ENCODE measurements at places on chromosomes 12 and 14.
A peak's percentile ranks its signal among the peaks of the same experiment; 100 is the strongest.

- peaks cover 10% of the 10 kb centered on the region for H3K4me1 ChIP-seq
- peaks cover 53% of the 10 kb centered on the region for H3K36me3 ChIP-seq
- no peaks in the 10 kb centered on the region for H3K27me3 ChIP-seq
These were observed 24.8 kb downstream of the GPR68 start for GRCh38 chr14:91219517-91220389.

DNA sequence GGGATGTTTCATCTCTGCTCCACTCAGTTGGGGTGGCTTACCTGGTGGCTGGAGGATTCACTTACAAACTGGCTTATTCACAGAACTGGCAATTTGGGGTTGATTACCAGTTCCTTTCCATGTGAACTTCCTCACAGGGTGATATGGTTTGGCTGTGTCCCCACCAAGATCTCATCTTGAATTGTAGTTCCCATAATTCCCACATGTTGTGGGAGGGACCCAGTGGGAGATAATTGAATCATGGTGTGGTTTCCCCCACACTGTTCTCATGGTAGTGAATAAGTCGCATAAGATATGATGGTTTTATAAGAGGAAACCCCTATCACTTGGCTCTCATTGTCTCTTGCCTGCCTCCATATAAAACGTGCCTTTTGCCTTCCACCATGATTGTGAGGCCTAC is 26.9 kb upstream of the IGF1 start:
- no peak overlapping the region for H3K4me3 ChIP-seq
- no peaks in the 10 kb centered on the region for H3K27me3 ChIP-seq
- H3K4me1 ChIP-seq, result no peaks in the 10 kb centered on the region
- H3K36me3 ChIP-seq, result no peaks in the 10 kb centered on the region
- H3K27ac ChIP-seq, result no peak overlapping the region

DNA sequence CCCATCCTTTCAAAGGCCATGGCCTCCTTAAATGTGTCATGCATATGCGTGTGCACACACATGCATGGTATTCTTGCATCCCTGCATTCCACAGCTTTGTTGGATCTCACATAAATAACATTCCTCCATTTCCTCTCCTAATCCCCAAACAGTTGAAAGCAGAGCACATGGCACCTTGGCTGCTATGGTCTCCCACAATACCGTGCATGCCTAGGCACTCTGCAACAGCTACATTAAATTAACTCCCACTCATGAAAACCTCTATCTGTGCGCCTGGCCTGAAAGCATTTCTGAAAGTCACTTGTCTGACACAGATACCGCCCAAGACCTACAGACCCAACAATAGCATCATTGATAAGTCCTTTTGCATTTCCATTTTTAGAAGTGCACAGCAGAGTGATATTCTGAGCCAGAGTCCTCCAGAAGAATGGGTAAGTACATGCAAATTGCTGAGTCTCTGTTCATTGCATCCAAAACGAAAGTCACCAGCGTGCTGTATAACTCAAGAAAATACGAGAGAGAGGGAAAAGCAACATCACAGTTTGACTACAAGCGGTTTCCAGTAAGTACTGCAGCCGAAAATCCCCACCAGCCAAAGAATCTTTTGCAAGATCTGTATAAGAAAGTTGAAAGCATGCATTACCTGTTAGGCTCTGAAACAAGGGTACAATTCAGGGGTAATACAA is 436 bp downstream of the ASB2 start:
- H3K4me3 ChIP-seq, result no peak overlapping the region
- DNase-seq, result no peak
- H3K36me3 ChIP-seq, result no peaks in the 10 kb centered on the region
- peaks cover 10% of the 10 kb centered on the region for H3K4me1 ChIP-seq
- no peaks in the 10 kb centered on the region for H3K27me3 ChIP-seq

- no peak overlapping the region for H3K4me3 ChIP-seq
- H3K27me3 ChIP-seq, result no peaks in the 10 kb centered on the region
- no peak for DNase-seq
- peaks cover 6% of the 10 kb centered on the region for H3K4me1 ChIP-seq
- H3K27ac ChIP-seq, result no peak overlapping the region
- H3K36me3 ChIP-seq, result no peaks in the 10 kb centered on the region
These were observed 1.5 kb upstream of the VAMP1 start for GRCh38 chr12:6471989-6472360.

DNA sequence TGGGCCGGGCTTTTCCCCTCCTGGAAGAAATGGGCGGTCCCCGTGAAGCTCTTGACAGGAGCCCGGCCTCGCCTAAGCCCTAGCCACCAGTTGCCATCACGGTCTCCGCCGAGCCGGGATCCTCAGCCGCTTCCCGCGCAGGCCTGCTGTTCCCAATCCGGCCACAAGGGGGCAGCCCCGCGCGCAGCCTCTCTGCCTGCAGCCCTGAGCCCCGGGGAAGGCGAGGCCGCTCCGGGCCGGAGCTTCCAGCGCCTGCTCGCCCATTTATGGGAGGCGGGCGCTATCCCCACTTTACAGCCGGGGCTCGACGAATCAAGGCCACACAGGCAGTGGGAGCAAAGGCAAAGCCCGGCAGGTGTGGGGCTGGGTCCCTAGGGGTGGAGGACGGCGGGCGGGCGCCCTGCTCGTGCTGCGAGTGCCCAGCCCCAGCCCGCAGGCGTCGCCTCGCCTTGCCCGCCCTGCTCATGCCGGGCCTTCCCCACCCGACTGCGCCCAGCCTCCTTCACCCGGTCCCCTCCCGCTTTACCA is 61.5 kb downstream of the LGMN start:
- no peak for DNase-seq
- H3K36me3 ChIP-seq, result peaks cover 49% of the 10 kb centered on the region
- H3K27me3 ChIP-seq, result no peaks in the 10 kb centered on the region
- H3K4me3 ChIP-seq, result peak overlapping the region; percentile 31
- H3K27ac ChIP-seq, result no peak overlapping the region

- H3K4me1 ChIP-seq, result no peaks in the 10 kb centered on the region
- H3K27ac ChIP-seq, result no peak overlapping the region
- no peak overlapping the region for H3K4me3 ChIP-seq
- no peaks in the 10 kb centered on the region for H3K27me3 ChIP-seq
- DNase-seq, result no peak
- no peaks in the 10 kb centered on the region for H3K36me3 ChIP-seq
These were observed 28.6 kb upstream of the HSP90B1 start for GRCh38 chr12:103901518-103902173.
